ENCODE measurements at places on chromosomes 16 and 17.

DNA sequence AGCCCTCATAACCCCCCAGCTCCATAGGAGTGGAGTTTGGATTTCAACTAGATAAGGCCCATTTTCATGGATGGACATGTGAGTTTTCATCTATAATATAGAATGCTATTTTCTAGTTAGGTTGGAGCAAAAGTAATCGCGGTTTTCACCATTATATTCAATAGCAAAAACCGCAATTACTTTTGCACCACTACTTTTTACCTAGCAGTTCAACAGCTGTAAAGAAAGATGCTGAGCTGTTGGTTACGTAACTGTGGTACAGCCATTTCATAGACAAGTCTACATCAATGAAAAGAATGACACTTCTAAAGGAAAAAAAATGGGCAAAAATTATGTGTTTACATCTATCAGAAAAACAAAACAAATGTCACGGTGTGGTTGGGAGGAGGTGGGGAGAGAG, 507.7 kb downstream of the MAF start:
- no peak for DNase-seq

DNA sequence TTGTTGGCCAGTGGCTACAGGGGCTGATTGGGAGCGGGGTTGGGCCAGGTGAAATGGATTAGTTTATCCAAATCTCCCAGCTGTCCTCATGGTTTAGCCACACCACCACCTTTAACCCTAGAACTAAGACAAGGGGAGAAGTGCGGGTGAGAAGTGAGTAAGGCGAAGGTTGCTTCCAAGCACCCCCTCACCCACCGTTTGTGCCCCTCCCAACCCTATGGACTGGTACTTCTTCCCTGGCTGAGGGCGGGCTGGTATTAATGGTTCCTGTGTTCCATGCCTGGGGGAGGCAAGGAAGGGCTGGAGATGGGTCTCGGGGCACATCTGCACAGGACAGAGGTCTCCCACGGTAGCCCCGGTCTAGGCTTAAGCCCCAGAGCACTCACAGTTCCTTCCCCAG, 25.1 kb downstream of the NT5M start:
- no peak for DNase-seq

GRCh38 chr16:89116341-89117226, 22.9 kb downstream of the ACSF3 start:
- DNase-seq, result no peak

DNA sequence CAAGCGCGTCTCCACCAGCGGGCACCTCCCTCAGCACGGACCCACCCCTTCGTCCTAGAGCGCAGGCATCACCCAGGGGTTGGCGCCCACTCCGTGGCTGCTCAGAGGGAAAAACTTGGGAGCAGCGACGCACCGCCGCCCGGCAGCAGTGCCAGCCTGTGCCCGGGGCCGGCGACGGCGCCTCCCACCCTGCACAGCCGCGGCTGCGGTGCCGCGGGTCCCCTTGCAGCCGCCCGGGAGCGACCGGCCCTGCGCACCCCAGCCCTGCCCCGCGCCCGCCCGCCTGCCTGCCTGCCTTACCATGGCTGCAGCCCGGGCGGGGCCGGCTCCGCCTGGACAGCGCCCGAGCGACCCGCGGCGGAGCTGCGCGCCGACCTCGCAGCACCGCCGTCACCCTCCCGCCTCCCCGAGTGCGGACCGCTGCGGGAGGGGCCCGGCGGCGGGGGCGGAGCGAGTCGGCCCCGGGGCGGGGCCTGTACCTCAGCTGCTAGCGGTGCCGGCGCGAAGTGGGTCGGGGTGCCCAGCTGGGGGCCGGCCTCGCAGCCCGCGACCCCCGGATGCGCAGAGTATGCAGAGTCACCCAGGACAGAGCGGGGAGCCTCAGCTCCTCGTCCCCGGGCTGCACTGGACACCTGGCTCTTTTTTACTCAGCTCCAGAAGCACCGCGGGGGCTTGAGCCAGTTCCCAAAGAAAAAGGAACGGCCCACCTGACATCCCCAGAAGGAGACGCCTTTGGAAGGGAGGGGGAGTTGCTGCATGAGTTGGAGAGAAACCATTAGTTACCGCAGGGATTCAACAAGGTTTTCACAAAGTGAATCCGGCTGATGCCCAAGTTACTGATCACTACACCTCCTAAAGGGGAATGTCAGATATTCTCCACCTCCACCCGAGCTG, 17.5 kb upstream of the MTMR4 start:
- peak; percentile 39 for DNase-seq

- DNase-seq, result peak; percentile 77
Observed at GRCh38 chr17:43791589-43791988, 11.4 kb downstream of the CFAP97D1 start.

DNA sequence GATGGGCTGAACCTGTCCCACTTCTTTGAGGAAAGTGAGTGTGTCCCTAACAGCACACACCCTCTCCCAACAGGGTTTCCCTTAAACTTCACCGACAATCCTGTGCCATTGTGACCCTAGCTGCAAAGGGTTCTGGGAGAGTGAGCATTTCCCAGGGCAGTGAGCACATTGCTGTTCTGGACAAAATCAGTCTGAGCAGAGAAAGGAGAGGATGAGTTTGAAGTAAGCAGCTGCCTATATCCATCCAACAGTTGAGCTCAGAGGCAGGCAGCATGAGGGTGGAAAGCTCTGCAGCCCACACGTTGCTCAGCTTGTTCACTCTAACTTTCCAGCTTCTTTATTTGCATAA, 296.5 kb upstream of the MAF start:
- DNase-seq, result no peak

- no peak for DNase-seq
Observed at GRCh38 chr17:57512258-57512657, 232.8 kb downstream of the CCDC182 start.

DNA sequence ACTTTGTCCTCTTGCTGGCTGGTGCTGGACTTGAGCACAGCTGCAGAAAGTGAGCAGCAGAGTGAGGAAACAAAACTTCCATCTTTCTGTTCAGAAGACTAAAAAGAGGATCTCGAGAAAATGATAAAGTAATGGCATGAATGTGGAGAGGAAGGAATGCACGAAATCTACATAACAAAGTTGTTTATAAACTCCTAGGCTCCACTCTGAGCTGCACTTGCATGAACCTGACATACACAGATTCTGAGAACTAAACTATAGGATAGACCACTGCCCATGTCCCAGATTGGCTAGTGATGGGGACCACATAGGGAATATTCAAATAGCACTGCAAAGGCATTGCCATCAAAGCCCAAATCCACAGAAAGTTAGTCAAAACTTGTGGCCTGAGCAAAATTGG, 121.1 kb upstream of the MON1B start:
- DNase-seq, result no peak

GRCh38 chr17:7266784-7267183, 4.5 kb upstream of the CLDN7 start:
- DNase-seq, result no peak
